Dorsolateral prefrontal cortex (tissue), 122 donors: ENCODE measurements at places on chromosomes 16 and 17. TPM values are rescaled to one million over a fixed set of nuclear protein-coding genes. Genes with fewer than 3 reads are reported as not detected.

Gene PARD6A
- total RNA-seq: 31.2 TPM

Gene TP53TG3C
- total RNA-seq: not detected

Gene SPATA22
- 1.1 TPM for total RNA-seq

Gene TP53TG3
- not detected for total RNA-seq

Gene NHLRC4
- total RNA-seq: not detected

Gene PLEKHH3
- 13.4 TPM for total RNA-seq

Gene TBC1D28
- total RNA-seq: 0.18 TPM

Gene CDH15
- not detected for total RNA-seq

Gene KRTAP9-8
- not detected for total RNA-seq

Gene CSH2
- total RNA-seq: not detected
